Ovary (tissue), 10 donors: ENCODE measurements at places on chromosomes 7 and 10. TPM values are rescaled to one million over a fixed set of nuclear protein-coding genes. Genes with fewer than 3 reads are reported as not detected.

DNA sequence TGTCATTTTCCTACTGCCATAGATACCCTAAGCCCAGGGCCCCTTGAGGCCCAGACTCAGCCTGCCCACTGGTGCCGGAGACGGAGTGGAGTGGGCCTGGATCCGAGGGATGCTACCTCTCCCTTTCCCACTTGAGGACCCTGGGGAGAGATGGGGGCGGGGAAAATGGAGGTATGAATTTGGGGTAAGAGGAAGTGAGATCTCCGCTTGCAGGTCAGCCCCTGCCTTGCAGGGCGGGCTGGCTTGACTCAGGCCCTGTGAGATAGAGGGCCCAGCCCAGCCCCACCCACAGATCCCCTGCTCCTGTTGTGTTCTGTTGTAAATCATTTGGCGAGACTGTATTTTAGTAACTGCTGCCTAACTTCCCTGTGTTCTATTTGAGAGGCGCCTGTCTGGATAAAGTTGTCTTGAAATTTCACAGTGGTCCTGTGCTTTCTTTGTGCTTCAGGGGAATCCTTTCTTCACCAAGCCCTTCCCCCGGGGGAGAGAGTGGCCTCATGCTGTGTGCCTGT lies 13.2 kb downstream of the YKT6 start:
- DNase-seq, result no peak

GRCh38 chr7:136594739-136595144 lies 273.7 kb upstream of the CHRM2 start:
- DNase-seq, result no peak

DNA sequence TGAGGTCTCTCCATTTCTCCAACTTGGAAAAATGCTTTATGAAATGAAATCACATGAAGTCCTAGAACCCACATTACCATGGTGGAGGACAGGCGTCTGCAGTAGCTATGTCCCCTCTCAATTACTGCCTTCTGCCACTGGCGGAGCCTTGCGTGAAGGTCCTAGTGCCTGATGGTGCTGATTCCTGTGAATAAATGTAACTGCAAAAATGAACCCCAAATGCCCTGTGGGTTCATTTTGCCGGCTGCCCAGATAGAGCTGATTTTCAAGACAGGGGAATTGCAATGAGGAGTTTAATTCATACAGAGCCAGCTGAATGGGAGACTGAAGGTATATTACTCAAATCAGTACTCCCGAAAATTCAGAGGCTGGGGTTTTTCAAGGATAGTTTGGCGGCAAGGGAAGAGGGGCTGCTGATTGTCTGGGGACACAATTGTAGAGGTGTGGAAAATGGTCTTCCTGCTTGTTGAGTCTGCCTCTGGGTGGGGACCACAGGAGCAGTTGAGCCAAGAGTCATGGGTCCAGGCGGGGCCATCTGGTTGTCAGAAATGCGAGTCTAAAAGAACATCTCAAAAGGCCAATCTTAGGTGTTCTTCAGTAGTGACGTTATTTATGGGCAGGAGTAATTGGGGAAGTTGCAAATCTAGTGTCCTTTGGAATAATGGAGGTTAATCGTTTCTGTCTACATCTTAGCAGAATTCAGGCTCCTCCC lies 13.5 kb downstream of the PRF1 start:
- no peak for DNase-seq

Gene RBM28
- 42.7 TPM for total RNA-seq
